ENCODE measurements at places on chromosomes 4 and X.

GRCh38 chrX:1918780-1919179 is 303.9 kb downstream of the ASMT start:
- DNase-seq, result no peak

- DNase-seq, result no peak
These were observed 7.5 kb downstream of the NUDT6 start for GRCh38 chr4:122914938-122915337.

DNA sequence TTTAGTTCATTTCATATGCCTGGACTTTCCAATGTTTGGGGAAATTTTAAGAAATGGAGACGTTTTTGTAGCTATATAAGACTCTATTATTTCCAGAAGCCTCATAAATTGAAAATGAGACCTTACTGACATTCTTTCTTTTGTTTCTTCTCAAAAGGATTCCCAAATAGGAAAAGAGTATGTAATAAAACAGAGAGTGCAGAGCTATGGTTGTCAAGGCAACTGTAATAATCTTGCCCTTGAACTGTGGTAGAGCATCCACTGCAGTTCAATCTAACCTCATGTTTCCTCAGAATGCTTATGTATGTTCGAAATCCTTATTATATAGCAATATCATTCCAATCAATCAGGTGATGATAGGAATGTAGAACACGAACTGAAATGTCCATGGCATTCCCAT is 54.1 kb downstream of the AMELX start:
- DNase-seq, result no peak

GRCh38 chr4:3070709-3071500 is 3.4 kb downstream of the HTT-AS start:
- no peak for DNase-seq

DNA sequence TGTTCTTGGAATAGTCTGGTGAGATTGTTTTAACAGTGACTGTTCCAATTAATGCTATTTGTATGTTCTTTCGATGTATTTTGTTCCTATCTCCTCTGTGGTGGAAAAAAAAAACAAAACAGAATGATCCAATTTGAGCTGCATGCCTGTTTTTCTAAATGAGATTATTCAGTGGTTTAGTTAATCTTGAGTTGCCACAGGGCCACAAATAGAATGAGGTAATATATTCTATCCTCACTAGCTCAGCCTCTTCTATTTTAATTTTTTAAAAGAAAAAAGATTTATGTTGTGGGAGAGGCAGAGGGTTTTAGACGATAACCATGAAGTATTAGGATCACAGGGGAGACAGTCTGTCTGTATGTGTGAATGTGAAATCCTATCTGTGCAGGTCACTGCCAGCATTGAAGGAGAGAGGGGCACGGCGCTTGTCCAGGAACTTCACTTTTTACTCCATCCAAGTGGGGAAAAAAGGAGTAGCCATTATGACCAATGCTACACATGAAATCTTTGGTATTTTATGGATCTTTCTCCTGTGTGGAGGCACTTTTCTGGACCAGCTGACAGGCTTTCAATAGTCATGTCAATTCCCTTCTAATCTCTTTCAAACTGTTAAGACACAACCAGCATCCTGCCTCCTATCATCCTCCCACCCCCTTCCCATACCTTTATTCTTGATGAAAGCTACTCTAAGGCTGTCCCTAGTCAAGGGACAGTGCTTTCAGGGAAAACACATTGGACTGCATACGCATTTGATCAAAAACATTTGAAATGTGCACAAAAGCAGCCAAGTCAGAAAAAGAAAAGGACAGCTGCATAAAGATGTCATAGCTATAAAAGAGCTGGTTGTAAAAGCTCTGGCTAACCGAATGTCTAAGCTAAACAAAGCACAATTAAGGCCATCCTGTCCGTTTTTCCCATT is 1063.8 kb upstream of the INTU start:
- no peak for DNase-seq

DNA sequence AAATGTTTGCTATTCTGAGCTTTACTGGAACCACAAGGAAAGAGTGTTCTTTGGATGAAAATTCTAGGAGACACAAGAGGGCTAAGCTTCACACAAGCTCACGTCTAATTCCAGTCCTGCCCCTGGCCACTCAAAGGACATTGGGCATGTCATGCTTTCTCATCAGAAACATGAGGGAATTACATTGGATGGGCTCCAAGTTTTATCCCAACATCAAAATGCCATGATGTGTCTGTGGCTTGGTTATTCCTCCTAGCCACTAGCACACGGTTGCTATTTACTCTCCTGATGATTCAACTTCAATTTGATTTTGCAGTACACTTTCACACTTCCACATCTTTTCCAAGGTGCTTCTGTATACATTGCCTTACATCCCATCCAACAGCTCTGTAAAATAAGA is 149.6 kb upstream of the FAM9B start:
- DNase-seq, result no peak

GRCh38 chrX:20965270-20966044 is 408.8 kb upstream of the CNKSR2 start:
- DNase-seq, result no peak

GRCh38 chr4:186719925-186720694 is 3.5 kb downstream of the FAT1 start:
- no peak for DNase-seq

- DNase-seq, result no peak
These were observed 95.4 kb downstream of the TNIP2 start for GRCh38 chr4:2660596-2661211.

- no peak for DNase-seq
These were observed 1.4 kb upstream of the IRS4 start for GRCh38 chrX:108737754-108738153.

GRCh38 chr4:28225689-28226353 is 1365.2 kb downstream of the STIM2 start:
- DNase-seq, result no peak

DNA sequence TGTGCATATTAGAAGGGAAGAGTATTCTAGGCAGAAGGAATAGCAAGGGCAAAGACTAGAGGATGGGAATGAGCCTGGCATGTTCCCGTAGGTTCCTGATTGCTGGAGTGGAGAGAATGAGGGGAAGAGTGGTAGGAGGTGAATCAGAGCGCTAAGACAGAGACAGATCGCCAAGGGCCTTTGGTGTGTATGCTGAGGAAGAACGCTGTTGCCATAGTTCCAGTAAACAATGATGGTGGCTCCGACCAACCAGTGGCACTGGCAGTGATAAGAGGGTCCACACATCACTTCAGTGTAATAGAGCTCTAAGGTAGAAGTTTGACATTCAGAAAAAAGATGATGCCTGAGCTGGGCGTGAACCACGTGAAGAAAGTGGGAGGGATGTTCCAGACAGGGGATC is 966 bp downstream of the TBC1D25 start:
- no peak for DNase-seq

- DNase-seq, result no peak
These were observed 75.7 kb downstream of the FAM114A1 start for GRCh38 chr4:38943343-38943742.

GRCh38 chr4:109065006-109065405 is 237.5 kb downstream of the COL25A1 start:
- DNase-seq, result no peak

GRCh38 chr4:46123913-46124755 is at the start of gene GABRG1:
Gene GABRG1, minus strand, starts transcription at chr4:46124054. Its CDS starts 141 bp downstream, at chr4:46123913.
- DNase-seq, result no peak

- DNase-seq, result no peak
These were observed 780.7 kb downstream of the PCDH18 start for GRCh38 chr4:136751556-136751955.

GRCh38 chr4:158750379-158750778 is 18.4 kb upstream of the FNIP2 start:
- DNase-seq, result no peak

DNA sequence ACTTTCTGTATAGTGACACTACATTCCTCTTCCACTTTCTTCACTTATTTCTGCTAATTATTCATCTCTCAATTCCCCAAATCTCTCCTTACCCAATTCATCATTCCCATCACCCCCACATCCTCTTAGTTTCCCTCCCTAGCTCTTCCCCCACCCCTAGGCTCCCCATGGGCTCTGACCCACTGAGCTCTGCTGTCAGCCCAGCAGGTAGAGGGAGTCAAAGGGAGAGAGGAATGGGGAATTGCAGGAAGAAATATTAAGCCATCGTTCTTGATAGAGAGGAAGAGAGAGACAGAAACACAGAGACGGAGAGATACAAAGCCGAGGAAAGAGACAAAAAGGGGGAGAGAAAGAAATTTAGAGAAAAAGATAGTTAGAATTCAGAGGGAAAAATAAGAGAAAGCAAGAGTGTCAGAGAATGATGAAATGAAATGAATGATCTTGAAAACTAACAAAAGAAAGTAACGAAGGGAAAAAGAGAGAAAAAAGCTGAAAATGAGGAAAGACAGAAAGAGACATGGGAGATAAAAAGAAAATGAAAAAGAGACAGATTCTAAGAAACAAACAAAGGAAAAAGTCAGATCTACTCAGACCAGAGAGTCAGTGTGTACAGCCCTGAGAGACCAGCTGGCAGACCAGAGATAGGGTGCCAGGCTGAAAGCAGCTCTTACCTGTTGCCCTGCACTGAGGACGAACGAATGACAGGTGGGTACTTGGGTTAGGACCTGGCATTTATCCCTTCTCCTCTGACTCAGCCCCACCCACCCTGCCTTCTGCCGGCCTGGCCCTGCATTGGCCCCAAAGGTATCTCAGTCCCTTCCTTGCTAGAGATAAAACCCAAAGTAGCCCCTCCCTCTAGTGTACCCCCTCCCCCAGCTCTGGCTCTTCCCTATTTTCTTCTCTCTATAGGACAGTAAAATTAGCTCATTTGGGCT is at the start of gene ALAS2:
Gene ALAS2 (minus strand): TSS at position 707 of the 935 bp plus-strand sequence. CDS start 4,977 bp downstream, outside the sequence.
- no peak for DNase-seq

DNA sequence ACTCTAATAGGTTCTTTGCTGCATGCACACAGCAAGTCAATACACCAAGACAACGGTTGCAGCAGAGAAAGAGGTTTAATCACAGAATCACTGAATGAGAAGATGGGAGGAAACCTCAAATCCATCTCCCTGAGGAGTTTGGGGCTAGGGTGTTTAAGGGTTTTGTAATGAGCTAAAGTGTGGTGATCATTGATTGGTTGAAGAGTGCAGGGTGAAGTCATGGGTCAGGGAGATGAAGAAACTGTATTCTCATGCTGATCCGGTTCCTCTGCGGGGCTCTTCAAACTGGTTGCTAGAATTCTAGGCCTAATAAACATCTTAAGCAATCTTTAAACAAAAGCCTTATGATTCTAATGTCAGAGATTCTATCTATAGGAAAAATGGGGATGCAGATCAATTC is 432.5 kb upstream of the FAM47C start:
- no peak for DNase-seq

GRCh38 chr4:153706519-153706918 is 22.4 kb downstream of the TLR2 start:
- no peak for DNase-seq

GRCh38 chrX:82125103-82125502 is 923.2 kb downstream of the SH3BGRL start:
- DNase-seq, result no peak

DNA sequence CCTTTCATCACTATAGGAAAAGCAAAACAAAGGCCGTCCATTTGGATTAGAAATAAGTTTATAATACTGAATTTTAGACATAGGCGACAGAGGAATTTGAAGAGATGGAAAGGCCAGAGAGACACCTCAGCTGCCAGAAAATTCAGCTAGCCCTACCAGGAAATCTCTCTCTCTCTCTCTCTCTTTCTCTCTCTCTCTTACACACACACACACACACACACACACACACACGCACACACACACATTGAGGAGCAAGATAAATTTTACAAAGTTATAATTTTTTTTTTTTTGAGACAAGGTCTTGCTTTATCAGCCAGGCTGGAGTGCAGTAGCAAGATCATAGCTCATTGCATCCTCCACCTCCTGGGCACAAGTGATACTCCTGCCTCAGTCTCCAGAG is 1.4 kb downstream of the XK start:
- no peak for DNase-seq

DNA sequence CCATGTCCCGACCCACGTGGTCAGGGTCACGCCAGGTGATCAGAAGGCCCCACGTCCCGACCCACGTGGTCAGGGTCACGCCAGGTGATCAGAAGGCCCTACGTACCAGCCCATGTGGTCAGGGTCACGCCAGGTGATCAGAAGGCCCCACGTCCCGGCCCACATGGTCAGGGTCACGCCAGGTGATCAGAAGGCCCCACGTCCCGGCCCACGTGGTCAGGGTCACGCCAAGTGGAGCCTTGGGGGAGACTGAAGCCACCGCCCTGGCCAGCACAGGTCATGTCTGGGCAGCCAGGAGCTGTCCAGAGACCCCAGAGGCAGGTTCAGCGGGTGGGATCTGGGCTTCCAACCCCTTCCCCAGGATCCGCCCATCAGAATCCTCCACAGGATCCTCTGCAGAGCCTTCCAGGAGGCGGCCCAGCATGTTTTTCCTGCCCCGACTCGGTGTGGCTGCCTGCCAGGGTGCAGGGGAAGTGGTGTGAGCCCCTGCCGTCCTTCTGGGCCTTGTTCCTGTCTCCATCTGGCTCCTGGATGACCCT is 58.4 kb downstream of the FAM53A start:
- no peak for DNase-seq

DNA sequence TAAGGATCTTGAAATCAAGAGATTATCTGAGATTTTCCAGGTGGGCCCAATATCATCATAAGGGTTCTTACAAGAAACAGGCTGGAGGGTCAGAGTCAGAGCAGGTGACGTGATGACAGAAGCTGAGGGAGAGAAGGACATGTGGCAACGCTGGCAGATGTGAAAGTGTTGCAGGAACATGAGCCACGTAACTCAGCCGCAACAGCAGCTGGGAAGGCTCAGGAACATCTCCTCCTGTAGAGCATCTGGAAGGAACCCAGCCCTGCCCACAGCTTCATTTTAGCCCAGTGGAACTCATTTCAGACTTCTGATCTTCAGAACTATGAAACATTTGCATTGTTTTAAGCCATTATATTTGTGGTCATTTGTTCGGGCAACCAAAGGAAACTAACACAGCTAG is 156.3 kb upstream of the VEGFC start:
- DNase-seq, result no peak

GRCh38 chrX:78979789-78980464 is 34.7 kb downstream of the P2RY10 start:
- no peak for DNase-seq

GRCh38 chr4:85514783-85515182 is 39.8 kb downstream of the ARHGAP24 start:
- no peak for DNase-seq

DNA sequence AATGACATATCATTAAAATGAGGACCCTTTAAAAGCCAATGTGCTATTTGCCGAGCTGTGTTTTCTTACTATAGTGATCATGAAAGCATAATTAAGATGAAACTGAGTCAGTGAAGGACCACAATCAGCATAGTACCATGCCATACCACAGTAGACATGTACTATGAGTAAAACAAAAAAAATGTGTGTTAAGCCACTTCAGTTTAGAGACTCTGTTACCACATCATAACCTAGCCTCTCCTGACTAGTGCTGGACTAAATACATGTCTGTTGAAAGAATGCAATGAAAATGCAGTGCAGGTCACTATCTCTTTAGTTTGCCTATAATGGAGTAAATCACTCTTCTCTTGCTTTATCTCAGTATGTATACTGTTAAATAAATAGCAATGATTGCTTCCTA is 12.3 kb upstream of the DDX53 start:
- no peak for DNase-seq

GRCh38 chr4:52164116-52164515 is 113.0 kb downstream of the SPATA18 start:
- DNase-seq, result no peak

- no peak for DNase-seq
These were observed 45.8 kb upstream of the ITM2A start for GRCh38 chrX:79412972-79413371.

GRCh38 chrX:12411831-12412230 is 273.6 kb downstream of the FRMPD4 start:
- no peak for DNase-seq

- DNase-seq, result no peak
These were observed 60.4 kb downstream of the CASP3 start for GRCh38 chr4:184588893-184589292.

GRCh38 chrX:151973851-151974335 is 583 bp downstream of the GABRE start:
- no peak for DNase-seq

Data from central memory CD8-positive, alpha-beta T cell (primary cell).